Stimulated activated CD4-positive, alpha-beta T cell treated with anti-CD3 and anti-CD28 coated beads, TNF-alpha, amount 100 ng/mL, for 24 hours (primary cell): ENCODE measurements at places on chromosomes 2 and 18.
A peak's percentile ranks its signal among the peaks of the same experiment; 100 is the strongest.

GRCh38 chr2:190113000-190113399 is 50.5 kb upstream of the MSTN start:
- no peak for DNase-seq

DNA sequence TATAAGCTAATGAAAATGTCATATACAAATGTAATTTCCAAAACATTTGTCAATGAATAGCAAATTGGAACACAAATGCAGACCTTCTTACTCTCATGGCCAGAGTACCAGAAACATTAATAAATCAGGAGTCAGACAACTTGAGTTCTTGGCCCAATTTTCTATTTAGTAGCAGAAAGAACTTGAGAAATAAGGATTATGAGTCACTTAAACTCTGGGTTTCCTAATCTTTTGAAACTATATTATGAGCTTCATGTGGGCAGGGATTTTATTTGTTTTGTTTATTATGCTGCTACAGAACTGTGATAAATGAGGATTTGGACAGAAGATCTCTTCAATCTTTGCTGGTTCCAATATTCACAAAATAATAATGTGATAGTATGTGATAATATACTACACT is 686.7 kb downstream of the NR4A2 start:
- DNase-seq = no peak

DNA sequence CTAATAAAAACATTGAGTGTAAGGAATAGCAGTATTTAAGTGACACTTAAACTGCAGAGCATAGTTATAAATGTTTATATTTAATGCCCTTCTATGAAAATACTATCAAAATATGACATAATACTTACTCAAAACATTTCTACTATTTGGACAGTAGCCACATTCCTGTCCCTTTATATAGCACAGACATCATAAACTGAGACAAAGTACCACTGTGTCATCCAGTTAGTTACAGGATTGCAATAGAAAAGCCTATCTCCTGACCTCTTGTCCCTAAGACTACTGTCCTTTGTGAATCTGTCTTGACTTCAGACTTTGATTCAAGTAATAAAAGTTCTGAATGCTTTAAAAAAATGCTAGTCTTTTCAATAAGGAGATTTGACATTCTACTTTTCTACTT is 1528.5 kb upstream of the NXPH2 start:
- DNase-seq = no peak

GRCh38 chr2:123502931-123503330 is 522.2 kb upstream of the CNTNAP5 start:
- DNase-seq = no peak

DNA sequence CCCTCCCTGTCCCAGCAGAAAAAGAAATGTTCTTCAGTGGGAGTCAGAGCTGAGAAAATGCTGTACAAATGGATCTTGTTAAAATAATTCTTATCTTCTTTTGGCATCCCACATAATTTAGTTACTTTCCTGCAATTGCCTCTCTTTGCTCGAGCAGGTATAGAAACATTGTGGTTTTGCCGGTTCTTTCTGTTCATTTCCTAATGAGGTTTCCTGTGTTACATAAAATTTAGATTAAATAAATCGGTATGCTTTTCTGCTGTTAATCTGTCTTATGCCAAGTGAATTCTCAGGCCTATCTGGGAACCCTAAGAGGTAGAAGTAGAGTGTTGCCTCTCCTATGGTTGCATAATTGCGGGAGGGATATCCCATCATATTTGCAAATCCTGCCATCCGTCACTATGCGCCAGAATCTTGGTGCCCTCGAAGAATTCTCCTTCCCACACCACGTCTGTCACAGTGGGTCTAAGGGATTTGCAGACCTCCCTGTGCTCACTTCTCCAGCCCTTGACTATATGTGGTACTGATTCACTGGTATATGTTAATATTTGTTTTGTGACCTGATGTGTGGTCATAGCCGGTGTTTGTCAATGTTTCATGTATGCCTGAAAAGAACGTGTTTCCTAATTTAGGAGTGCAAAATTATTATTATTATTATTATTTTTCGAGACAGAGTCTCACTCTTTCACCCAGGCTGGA is 12.2 kb upstream of the HDAC4 start:
- no peak for DNase-seq

DNA sequence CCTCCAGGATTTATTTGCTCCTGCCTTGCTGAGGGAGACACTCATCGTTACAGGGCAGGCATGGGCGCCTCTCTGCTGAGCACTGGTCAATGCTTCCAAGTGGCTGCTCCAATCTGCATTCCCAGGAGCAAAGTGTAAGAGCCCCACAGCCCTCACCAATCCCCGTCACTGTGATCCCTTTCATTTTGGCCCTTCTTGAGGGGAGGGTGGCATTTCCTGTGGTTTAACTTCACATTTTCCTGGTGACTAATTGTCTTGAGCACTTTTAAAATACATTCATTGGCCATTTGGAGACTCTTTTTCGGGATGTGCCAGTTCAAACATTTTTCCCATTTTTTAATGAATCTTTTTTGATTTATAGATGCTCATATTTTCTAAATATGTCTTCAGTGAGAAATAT is 33.0 kb downstream of the TPO start:
- no peak for DNase-seq

DNA sequence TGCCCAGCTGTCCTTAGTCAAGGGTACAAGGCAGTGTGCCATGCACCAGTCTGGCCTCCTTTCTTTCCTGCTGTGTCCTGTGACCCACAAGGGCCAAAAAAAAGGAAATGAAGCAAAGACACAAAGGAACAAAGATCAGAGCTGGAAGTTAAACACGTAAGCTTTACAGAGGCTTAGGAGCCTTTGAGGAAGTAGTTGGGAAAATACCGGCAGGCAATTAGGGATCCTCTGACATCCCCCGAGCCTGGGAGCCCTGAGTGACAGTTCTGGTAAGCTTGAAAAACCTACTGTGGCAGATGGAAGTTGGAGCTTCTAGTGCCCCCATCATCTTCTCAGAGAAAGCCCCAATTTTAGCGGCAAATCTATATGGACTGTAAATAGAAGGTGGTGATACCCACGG is 78.5 kb downstream of the SPRED2 start:
- no peak for DNase-seq

- no peak for DNase-seq
Measured at GRCh38 chr2:188425266-188425665, 133.6 kb downstream of the GULP1 start.

- DNase-seq = no peak
Measured at GRCh38 chr2:71346065-71346464, 14.5 kb downstream of the ZNF638 start.

DNA sequence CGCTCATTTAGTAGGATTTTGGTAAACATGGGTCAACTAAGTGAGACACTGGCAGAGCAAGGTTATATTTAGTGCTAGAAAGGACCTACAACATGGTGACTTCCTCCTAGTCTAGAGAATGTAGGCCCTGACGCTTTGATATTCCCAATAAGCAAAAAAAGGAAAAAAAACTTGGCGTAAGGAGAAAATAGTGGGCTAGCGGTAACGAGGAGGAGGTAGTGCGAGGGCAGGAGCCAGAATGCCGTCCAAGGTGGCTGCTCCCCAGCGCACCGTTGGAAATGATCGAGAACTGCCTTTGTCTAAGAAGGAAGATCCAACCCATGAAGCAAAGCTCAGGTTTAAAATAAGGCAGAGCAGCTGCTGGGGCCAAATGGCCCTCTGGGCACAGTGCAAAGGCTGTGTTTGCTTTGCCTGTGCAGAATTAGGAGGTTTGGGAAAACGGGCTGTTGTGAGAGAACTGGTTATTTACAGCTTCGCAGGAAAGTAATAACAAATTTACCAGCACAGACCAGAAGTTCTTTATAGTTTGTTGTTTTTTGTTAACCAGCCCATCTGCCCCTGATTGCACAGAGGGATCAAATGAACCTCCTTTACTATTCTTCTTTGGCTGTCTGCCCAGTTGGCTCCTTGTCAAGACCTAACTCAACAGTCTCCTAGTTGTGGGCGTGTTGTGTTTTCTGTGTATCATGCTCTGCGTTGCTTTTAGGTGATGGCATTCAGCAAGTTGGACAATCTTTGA is 86.6 kb downstream of the ITGB1BP1 start:
- DNase-seq = no peak

GRCh38 chr18:23146861-23147469 is 11.7 kb downstream of the CABLES1 start:
- no peak for DNase-seq

DNA sequence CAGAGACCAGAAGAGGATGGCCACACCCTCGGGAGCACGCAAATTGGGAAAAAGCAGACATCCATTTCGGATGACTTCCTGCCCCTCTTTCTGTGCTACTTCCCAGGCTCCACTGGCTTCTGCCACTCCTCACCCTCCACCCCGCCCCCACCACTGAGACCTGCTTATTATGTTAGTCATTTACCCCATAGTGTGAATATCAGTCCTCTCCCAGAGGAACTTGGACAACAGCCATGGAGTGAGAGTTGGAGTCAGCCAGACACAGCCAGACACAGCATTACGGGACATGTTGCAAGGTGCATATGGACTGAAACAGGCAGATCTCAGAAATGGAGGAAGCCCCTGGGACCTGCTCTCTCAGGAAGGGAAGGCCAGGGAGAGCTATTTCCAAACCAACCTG is 51.8 kb downstream of the CTIF start:
- DNase-seq = no peak

DNA sequence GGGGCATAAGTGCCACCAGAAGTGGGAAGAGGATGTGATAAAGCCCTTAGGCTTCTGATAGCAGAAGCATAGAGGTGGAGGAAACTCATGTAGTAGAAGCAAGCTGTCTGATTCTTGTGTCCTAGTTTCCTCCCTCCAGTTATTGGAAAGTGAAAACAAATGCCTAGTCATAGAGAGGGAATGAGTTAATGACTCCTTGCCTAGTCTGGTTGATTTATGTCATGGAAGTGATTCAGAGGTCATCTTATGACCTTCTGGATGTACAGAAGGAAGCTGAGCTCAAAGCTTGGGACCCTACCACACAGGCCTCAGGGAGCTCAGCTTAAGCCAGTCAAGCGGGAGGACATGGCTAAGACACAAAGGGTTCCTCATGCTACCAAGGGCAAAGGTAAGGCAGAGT is 232.2 kb downstream of the THSD7B start:
- no peak for DNase-seq

DNA sequence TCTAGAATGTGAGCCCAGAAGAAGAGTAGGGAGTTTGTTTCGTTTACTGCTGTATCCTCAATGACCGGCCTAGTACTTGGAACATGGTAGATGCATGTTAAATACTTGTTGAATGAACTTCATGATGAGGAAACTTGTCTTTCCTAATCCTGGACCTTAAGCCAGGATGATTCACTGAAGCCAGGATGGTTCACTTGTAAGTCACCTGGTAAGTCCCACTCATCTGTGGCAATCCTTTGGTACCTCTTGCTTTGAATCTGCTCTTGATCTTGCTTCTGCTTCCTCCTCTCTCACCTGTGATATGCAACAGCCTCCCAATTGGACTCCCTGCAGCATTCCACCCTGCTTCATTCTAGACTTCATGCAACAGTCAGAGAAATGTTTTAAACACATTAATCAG is 43.6 kb downstream of the QPCT start:
- DNase-seq = no peak

- DNase-seq = no peak
Measured at GRCh38 chr2:27680571-27680970, 16.9 kb downstream of the SLC4A1AP start.

DNA sequence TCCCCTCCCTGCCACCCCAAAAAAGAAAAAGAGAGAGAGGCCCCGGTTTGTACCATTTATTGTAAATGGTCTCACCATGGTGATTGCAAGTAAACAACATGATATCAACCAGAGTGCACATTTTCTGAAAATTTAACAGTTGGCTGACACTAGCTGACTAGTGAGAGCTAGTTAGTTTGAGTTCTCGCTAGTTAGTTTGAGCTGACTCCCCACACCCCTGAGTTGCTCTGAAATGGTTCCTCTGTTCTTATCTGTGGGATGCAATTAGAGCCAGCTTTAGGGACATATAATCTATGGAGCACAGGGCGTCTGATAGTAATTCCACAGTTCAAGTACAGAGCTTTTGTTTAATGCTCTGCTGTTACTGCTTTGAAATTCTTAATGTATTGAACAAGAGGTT is 13.1 kb downstream of the CASP10 start:
- DNase-seq = no peak

DNA sequence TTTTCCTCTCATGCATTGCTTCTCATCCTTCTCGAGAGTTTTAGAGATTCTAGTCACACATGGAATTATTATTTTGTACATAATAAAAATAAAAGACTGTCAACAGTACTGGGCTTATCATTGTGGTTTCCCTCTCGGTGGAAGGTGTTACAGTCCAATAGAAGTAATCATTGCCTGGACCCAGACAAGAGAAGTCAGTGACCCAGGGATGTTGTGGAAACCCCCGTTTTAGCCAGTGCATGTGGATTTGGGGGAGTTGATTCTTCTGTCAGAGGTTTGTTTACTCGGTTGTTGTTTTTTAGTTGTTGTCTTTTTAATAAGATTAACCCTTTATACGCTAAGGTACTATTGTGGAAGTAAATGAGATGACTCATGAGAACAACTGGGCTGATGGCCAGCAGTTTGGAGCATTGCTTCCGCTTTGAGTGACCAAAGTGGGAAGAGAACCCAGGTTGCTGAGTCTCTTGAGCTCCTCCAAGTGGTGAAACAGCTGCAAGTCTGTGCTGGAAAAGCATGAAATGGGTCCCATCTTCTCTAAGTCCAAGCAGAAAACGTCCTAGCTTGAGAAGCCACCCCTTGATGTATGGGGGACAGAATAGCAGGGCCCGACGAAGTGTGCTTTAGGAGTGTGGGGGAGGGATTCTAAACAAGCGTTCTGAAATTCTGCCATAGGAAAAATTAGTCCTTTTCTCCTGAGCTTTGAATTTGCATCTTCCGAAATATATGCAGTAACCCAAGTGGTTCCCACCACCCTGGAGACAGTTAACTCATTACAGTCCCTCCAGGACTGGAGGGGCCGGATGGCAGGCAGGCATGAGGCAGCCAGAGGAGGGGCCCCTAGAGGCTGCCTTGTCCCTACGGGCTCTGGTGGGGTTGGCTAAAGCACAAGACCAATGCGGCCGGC is 61.8 kb upstream of the GPR45 start:
- DNase-seq = no peak

- no peak for DNase-seq
Measured at GRCh38 chr2:85169581-85169980, 36.4 kb downstream of the TCF7L1 start.

DNA sequence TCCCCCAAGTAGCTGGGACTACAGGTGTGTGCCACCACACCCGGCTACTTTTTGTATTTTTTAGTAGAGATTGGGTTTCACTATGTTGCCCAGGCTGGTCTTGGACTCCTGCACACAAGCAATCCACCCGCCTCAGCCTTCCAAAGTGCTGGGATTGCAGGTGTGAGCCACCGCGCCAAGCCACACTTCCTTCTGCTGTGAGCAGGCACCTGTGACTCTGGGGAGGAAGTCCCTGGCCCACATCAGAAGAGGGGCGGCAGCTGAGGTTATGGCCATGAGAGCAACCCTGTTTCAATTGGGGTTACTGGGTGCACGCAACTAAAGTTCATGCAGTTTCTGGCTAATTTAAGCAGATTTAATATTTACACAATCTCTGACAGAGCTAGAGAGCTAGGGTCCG is 91.0 kb downstream of the PLB1 start:
- peak; percentile 46 for DNase-seq

GRCh38 chr18:23593720-23594119 is 7.4 kb upstream of the NPC1 start:
- DNase-seq = no peak

GRCh38 chr2:50125246-50125645 is 906.7 kb downstream of the NRXN1 start:
- no peak for DNase-seq

- no peak for DNase-seq
Measured at GRCh38 chr18:46636040-46636630, 20.9 kb downstream of the LOXHD1 start.
